Kidney capillary endothelial cell (primary cell): ENCODE measurements at places on chromosomes 1 and 21.

DNA sequence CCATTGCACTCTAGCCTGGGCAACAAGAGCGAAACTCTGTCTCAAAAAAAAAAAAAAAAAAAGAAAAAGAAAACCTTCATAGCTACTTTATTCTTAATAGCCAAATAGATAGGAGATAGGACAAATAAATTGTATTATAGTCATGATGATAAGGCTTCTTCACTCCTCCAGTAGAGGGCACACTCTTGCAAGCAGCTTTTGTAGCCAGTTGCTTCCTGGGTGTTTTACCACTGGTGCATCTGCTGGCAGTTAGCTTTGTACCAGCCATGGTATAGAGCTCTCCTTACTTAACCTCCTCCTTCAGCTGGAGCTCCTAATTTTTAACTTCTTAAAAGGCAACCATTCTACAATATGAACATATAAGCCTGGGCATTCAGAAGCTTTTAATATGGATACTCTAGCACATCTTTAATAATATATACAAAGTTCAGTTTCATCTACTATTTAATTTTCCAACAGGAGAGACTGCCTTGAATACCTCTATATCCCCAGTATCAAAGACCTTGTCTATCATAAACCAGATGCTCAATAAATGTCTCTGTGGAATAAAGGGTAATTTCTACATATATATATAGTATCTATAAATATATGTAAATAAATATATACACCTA lies 35.8 kb downstream of the EVI5 start:
- peak; percentile 40 for DNase-seq

DNA sequence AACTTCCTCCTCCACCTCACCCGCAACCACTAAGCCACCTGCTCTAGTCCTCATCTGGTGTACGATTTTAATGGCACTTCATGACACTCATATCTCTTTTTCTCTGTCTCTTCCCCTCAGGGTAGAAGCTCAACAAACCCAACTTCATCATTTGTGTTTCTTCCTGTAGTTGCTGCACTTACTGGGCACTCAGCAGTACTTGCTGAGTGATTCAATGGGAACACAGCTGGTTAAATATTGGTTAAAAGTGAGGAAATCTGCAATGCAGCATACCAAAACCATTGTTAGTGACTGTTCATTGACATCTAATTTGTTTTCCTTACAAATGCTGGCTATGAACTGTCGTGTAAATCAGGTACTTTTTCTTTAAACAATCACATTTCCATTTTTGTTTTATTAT lies 541.1 kb upstream of the PRMT6 start:
- no peak for DNase-seq

DNA sequence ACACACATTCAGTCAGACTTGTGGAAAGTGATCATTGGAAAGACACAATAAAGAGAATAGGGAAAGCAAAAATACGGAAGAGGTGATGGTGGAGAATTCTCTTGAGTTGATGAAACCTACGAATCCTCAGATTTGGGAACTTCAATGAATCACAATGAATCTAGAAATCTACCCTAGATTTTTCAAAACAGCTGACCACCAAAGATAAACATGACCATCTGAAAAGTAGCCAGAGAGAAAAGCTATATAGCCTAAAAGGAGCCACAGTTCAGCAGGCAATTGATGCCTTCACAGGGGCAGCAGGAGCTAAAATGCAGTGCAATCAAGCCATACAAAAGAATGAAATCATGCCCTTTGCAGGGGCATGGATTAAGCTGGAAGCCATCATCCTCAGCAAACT lies 170.6 kb upstream of the RUNX1 start:
- no peak for DNase-seq

DNA sequence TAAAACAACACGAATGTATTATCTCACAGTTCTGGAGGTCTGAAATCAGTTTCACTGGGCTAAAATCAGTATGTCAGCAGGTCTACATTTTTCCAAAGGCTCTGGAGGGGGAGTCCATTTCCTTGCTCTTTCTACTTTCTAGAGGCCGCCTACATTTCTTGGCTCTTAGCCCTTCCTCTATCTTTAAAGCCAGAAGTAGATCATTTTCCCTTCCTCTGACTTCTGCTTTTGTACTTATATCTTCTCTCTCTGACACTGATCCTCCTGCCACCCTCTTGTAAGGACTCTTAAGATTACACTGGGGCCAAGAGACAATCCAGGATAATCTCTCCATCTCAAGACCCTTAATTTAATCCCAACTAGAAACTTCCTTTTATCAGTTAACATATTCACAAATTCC lies 41.4 kb downstream of the MSH4 start:
- no peak for DNase-seq

- DNase-seq = no peak
Measured at GRCh38 chr21:44898851-44899767, 21.6 kb downstream of the ITGB2 start.

GRCh38 chr1:4379451-4380175 lies 274.8 kb upstream of the AJAP1 start:
- no peak for DNase-seq

DNA sequence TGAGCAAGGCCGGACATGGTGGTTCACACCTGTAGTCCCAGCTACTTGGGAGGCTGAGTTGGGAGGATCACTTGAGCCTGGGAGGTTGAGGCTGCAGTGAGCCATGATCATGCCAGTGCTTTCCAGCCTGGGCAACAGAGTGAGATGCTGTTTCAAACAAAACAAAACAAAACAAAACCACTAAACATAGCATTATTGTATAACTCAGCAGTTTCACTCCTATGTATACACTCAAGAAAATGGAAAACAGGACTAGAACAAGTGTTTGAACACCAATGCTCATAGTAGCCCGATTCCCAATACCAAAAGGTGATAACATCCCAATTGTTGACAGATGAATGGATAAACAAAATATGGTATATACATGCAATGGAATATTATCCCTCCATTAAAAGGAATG lies 1.3 kb upstream of the SPATA21 start:
- no peak for DNase-seq

DNA sequence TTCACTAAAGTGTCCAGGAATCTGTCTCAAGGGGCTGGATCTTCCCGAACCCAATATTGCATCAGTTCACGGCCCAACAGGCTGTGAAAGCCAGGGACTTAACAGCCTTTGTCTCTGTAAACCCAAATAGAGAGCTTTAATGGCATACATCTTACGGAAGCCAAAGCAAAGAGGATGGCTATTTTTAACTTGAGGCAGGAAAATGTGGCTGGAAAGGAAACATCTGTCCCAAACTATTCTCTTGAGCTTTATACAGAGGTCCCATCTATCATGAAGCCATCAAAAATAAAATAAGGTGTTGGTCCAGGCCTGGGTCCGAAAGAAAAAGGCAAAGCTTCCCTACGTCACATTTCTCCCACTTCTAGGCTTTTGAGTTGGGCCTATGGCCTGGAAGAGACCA lies 7.7 kb upstream of the CD34 start:
- no peak for DNase-seq

DNA sequence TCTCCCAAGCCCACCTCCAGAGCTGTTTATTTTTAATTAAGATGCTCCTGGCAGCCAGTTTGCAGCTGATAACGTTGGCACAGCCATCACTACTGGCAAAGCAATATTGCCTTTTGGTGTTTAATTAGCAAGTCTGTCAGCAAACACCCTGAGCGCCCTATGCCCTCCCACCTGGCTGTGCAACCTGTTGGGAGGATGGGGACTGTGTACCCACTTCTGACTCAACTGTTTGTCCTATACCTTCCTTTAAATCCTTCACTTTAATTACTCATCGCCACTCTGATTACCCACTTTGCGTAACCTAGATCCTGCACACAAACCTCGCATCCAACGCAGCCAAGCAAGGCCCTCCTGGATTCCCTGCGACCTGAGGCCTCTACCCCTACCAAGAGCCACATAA lies 67.1 kb downstream of the BCAR3 start:
- no peak for DNase-seq

DNA sequence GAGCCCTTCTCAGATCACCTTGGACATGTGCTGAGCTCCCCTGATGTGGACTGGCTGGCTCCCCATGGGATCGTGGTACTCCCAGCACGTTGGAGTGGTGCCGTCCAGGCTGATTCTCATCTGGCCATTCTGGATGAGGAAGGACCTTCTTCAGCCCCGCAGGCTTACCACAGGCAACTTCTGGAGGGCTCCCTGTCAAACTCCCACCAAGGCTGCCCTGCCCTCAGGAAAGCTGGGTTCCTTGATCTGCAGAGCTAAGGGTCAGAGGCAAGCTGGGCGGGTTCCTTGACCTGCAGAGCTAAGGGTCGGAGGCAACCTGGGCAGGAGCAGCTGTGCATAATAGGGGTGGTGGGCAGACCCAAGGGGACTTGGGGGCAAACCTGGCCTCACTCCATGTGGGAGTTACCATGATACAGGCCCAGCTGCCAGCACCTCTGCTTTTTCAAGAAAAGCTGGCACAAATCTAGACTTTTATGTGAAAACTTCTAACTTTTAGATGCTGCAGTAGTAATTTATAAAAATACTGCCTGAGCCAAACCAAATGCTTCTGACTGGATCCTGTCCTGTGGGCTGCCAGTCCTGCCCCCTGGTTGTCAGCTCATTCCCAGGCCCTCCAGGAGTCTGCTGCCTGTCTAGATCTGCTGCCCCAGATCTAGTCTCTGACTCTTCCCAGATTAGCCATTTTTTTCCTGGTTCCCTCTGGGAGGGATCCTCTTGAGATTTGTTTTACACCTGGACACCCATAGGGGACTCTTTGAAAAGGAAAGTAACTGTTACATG lies 5.6 kb upstream of the THEM5 start:
- DNase-seq = no peak

GRCh38 chr1:234842726-234843641 lies 233.0 kb upstream of the IRF2BP2 start:
- no peak for DNase-seq

DNA sequence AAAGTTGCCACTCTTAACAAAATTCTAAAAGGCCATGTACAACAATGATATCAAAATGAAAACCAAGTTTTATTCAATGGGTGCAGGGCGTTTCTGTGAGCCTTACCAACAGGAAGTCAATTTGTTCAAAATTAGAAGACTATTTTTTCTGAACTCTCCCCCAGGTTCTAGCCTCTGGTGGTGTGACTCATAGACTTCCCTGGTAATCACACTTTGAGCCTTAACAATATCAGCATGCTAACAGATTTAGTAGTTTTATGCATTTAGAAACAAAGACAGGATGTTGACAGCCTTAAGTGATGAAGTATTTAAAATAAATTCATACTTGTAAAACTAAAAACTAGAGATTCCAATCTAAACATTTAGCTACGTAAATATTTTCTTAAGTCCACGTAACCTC lies 88.4 kb downstream of the LRRC8C start:
- peak; percentile 95 for DNase-seq

DNA sequence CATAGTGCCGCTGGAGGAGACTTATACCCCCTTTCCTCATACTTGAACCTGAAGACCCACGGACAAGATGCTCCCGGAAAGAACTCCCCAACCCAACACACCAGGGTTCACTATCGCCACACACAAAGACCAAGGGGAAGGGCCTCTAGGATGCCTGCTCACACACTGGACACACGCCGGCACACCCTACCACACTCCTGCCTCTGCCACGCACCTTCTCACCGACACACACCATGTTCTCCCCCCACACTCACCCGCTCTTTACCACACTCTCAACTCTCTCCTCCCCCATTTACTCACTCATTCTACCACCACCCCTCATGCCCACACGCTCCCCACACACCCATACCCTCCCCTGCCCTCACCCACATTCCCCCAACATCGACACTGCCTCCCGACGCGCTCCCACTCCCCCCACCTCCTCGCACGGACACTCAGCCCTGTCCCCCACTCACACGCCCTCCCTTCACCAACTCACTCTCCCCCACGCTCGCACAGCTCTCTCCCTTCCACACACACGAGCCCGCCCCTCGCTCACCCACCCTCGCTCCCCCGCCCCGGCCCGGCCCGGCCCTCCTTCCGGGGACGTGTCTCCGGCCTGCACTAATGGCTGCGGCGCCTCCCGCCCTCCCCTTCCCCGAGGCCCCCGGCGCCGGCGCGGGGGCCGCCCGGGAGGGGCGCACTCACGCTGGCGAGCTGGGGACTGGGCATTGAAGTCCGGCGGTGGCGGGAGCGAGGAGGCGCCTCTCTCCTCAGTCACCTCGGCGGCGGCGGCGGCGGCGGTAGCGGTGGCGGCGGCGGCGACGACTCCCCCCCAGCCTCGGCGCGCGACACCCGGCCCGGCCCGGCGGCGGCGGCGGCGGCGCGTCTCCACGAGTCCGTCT lies 626 bp downstream of the PTP4A2 start:
- DNase-seq = no peak

DNA sequence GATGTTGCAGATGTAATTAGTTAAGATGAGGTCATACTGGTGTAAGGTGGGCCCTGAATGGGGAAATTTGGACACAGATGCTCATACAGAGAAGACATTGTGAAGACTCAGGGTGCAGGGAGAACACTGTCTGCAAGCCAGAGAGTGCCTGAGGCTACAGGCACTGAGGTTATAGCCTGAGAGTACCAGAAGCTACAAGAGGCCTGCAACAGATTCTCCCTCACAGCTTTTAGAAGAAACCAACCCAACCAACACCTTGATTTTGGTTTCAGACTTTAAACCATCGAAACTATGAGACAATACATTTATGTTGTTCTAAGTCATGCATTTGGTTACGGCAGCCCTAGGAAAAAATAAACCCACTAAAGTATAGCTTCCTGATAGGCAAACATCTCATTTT lies 321.7 kb upstream of the USP25 start:
- DNase-seq = no peak

DNA sequence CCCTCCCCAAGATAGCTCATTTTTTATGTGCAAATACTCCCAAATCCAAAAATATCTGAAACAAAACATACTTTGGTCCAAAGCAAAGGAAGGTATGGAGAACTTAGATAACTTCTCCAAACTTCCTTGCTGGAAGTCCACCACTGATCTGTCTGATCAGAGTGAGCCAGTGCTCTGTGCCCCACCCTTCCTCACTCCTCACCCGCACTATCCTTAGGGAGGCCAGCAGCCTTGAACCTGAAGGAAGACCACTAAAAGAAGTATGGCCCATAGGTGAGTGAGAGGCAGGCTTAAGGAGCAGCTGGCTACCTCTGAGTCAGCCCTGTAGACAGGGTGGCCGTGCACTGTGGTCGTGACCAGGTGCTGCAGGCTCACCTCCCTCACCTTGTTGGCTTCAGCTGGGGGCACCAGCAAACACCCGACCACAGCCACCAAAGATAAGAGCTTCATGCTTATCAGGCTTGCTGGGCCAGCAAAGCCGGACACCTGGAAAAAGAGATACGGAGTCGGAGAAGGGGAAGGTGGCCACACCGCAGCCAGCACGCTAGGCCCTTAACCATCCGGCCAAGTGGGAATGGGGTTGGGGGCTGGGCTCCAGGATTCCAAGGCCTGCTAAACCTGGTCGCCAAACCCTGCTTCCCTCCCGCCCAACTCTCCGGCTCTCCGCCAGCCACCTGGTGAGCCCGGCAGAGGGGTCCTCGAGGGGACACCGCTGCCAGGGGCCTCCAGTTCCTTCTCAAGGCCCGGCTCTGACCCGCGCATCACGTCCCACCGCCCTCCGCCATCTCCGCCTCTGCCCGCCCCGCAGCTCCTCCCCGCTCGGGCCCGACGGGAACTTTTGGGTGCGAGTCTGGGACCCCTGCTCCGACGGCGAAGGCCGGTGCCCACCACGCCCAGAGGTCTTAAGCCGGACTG lies 543 bp downstream of the TMEM9 start:
- peak; percentile 44 for DNase-seq
